Stimulated activated CD4-positive, alpha-beta T cell treated with anti-CD3 and anti-CD28 coated beads, Interleukin-1b, Interleukin-23, amount 100 ng/mL, for 48 hours (primary cell): ENCODE measurements at places on chromosomes 5 and 9.

DNA sequence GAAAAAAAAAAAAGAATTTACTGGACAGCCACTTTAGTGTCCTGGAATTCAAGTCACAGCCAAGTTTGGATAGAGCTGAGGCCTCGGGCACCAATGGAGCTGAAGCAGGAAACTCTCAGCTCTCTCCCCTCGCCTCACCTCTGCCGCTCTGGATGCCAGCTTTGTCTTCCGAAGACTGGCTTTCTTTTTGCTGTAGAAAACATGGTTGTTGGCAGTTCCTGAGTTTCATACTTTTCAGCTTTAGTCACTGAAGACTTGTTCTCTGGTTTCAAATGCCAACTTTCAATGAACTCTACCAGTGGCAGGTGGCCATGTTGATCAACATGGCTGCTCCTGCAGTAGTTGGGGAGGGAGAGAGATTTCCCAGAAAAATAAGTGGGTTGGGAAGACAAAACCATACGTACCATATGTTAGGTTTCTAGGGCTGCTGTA is 142.2 kb downstream of the SNX18 start:
- no peak for DNase-seq

DNA sequence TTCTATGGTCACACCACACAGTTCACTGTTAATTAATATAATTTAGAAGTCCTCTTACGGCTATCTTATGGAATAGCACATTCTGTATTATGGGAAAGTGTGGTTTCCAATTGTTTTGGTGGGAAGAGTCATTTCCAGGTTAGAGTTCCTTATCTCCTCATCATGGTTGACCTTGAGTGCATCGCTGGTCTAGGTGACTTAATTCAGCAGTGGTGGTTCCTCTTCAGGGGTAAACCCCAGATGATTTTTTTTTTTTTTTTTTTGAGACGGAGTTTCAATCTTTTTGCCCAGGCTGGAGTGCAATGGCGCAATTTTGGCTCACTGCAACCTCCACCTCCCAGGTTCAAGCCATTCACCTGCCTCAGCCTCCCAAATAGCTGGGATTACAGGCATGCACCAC is 106.9 kb downstream of the UGCG start:
- no peak for DNase-seq

DNA sequence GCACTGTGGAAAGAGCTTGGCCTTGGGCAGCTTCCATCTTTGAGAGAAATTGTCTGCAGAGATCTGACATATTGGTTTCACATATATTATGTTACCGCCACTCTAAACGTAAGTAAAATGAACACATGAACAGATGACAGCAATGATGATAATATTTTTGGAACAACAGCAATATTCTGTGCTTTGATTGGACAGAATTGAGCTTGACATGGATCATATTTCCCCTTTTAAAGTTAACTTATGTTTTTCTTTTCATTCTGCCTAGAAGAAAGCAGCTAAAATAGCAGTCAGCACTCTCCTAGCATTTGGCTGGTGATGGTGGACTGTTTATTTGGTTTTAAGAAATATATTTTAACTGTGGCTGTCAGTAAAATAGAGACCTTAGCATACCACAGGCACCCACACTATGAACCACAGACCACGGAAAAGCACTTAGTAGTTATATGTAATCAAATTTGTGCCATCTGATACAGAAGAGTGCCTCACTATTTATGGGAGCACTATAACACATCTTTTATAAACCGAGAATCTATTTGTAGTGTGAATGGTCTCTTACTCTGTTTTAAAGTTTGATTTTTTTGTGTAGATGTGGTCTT is 1.8 kb upstream of the CFAP95 start:
- no peak for DNase-seq

GRCh38 chr5:83856881-83857280 is 136.2 kb upstream of the HAPLN1 start:
- no peak for DNase-seq

GRCh38 chr5:88924330-88924657 is 41.3 kb upstream of the MEF2C start:
- DNase-seq, result no peak

DNA sequence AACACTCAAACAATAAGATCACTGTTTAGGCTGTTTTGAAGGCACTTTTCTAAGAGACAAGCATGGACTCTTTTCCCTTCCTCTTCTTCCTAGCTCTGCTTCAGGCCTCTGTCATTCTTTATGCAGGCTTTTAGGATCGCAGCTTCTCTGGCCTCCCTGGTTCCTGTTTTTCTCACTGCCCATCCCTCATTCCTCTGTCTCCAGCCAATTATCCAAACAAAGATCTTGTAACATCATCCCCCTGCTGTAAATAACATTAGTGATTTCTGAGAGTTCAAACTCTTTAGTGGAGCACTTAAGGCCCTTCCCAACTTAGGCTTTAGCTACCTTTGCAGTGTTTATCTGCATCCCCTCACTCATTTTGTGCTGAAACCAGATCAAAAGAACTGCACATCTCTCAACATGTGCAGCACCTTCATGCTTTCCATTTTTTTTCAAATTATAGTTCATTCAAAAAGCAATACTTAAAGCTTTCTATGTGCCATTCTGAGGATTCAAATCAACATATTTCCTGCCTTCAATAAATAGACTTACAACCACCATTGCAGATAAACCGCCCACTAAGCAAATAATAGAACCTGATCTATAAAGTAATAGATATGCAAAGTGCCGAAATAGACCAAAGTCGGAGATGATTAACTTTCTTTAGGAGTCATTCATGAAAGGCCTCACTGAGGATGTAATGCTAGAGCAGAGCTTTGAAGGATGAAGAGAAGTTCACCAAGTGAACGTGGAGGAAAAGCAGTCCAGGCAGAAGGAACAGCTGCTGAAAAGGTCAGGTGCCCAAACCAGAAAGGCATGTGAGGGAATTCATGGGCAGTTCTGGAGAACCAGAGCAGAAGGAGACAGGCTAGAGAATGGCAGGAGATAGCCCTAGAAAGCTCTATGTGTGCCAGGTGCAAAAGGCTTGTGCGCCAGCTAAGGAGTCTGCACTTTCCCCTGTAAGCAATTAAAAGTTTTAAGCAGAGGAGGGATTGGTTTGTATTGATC is 95.8 kb upstream of the ZNF366 start:
- no peak for DNase-seq

- no peak for DNase-seq
These were observed 630.6 kb upstream of the SEMA6A start for GRCh38 chr5:117204926-117205869.

DNA sequence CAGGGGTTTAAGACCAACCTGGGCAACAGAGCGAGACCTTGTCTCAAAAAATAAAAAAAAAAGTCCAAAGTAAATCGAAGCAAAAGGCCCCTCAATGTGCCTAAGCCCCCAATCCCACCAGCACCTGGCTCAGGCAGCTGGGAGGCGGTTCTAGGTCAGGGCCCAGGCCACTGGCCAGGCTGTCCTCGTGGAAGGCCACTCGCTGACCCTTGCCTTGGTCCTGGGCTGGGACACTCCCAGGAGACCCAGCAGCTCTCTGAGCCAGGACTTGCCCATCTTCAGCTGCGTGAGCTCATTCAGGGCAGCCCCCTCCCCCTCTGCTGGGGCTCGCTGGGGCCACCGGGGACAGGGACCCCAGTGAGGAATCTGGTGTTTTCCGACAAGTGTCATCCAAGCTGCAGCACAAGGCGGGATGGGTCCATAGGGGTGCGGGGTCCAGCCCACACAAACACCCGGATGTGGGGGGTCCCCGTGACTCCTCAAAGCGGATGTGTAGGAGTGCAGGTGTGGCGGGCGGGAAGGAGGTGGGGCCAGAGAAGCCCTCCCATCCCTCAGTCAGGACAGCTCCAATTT is 4.0 kb downstream of the AGPAT2 start:
- no peak for DNase-seq

DNA sequence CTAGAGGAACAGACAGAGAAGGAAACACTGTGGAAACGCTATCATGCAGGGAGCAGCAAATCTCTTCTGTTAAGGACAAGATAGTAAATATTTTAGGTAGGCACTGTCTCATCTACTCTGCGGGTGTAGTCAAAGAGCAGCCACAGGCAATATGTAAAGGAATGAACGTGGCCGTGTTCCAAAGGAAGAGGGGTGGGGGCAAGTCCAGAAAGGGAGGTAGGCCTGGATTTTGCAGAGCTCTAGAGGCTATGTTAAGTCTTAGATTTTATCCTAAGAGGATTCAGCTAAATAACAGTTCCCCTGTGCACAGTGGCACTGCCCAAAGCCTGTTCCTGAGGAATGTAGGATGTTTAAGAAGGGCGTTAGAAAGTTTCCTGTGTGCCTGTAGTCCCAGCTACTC is 161.6 kb downstream of the ACTL7B start:
- no peak for DNase-seq

DNA sequence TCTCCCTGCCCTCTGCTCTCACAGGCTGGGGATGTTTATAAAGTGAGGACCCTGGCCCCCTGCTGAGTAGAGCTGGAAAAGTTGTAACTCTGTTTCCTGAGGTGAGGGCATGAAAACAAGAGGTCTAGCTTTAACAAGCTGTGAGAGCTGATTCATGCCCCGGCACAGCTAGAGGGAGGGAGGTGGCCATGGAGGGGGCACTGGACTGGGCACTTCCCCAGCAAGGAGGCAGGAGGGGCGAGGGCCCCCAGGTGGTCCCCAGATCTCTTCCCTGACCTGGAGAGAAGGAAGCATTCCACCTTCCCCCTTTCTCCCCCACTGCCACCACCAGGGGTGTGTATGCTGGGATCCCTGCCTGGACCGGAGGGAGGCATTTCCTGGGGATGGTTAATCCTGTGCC is at the start of gene MSMP:
MSMP (minus strand) TSS at position 13 of the 400 bp plus-strand sequence. CDS start 147 bp downstream, outside the sequence.
- DNase-seq, result no peak

DNA sequence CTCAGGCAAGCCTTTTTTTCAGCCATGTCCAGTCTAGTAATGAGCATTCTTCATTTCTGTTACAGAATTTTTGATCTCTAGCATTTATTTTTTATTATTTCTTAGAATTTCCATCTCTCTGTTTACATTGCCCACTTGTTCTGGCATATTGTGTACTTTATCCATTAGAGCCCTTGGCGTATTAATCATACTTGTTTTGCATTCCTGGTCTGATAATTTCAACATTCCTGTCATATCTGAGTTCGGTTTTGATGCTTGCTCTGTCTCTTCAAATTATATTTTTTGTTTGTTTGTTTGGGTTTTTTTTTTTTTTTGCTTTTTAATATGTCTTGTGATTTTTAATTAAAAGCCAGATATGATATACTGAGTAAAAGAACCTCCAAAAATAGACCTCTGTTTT is 23.0 kb upstream of the JAK2 start:
- DNase-seq, result no peak

DNA sequence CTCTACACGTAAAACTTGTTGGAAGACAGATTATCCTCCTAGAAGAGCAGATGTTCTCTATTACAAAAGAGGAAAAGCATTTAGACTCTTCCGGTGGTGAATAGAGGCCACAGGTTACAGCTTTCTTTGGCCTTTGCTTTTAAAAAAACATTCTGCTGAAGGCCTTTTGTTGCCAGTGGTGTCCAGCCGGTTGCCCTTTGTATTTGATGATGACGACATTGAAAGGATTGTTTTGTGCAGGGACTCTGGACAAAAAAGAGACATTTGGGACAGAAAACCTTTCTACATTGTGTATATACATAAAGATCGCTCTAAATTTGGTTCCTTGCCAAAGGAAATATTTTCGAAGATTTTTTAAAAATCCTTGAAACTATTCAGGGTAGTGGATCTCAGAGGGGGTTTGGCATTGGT is 180.3 kb downstream of the C9orf152 start:
- no peak for DNase-seq

DNA sequence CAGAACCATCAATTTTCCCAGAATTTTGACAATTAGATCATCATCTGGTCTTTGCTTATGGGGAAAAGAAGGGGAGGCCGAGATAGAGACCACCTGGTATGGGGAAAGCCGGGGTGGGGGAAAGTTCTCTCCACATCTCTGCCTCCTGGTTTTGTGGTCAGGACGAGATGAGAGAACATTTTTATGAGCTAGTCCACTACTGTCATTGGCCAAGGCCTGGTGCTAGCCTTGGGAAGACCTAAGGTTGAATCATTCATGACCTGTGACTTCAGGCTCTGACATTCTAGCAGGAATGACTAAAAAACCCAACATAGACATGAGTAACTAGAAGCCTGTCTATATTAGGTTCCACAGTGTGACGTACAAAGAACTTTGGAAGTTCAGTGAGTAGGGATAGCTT is 135.2 kb downstream of the PTTG1 start:
- DNase-seq, result no peak

DNA sequence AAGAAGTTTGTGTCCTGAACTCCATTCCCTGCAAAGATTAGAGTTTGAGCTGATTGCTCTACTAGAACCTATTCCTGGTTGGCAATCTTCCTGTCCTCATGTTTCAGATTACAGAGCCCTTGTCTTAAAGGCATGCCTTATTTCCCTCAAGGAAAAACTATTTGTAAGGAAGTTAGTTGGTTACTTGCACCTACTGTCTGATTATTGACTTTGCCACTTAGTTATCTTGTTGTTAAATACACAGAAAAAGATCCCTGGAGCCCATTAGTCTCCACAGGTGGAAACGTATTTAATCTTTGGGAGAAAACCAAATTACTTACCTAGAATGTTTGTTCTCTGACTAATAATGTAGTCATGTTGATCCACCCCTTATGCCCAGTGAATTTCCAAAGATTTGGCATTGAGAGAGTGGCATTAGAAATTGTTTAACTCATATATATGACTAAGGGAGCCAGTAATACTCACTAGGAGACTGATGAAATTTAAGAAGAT is 132.3 kb upstream of the ELL2 start:
- no peak for DNase-seq

- DNase-seq, result no peak
These were observed 169.7 kb downstream of the ARHGAP26 start for GRCh38 chr5:142939884-142940283.

- DNase-seq, result no peak
These were observed 50.0 kb upstream of the ADAMTSL1 start for GRCh38 chr9:18423791-18424531.

GRCh38 chr9:135076876-135077430 is 10.5 kb upstream of the OLFM1 start:
- DNase-seq, result no peak

GRCh38 chr9:79928661-79929223 is 357.0 kb downstream of the TLE4 start:
- DNase-seq, result no peak

DNA sequence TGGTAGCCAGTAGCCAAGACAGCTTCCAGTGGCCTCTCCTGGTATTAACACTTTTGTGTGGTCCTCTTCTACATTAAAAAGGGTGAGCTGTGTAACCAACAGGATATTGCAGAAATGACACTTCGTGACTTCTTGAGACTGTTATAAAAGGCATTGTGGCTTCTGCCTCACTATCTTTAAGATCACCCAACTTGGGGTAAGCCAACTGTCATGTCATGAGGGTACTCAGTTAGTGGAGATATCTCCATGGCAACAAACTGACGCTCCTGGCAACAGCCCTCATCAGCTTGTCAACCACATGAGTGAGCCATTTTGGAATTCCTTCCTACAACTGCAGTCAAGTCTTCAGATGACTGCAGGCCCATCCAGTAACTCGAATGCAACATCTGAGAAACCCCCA is 121.7 kb downstream of the DEPDC1B start:
- no peak for DNase-seq
